ENCODE measurements at places on chromosomes 4 and X. TPM values are rescaled to one million over a fixed set of nuclear protein-coding genes. Genes with fewer than 3 reads are reported as not detected.
A peak's percentile ranks its signal among the peaks of the same experiment; 100 is the strongest.

Gene TEX13C
- 14.9 TPM for total RNA-seq

Gene UNC5C
- not detected for total RNA-seq

DNA sequence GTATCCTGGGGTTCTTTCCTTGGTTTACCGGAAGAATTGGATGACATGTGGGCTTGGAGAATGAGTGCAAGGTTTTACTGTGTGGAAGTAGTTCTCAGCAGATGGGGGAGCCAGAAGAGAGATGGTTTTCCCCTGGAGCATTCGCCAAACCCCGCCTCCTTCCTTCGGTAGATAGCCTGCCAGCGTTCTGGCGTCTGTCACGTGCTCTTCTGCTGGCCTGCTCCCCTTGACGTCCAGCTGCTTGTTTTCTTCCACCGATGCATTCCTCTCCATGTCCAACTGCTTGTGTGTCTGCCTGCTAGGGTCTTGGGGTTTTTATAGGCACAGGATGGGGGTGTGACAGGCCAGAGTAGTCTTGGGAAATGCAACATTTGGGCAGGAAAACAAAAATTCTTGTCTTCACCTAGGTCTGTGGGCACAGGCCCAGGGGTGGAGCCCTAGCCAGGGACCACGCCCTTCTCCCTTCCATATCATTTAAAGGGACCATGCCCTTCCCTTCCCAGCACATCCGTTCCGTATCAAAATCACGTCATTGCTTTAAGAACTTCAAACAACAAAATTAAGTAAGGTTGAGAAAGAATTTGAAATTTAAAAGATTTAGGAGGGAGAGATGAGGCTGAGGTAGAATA, 538.7 kb upstream of the SMIM31 start:
- DNase-seq, result peak; percentile 46

DNA sequence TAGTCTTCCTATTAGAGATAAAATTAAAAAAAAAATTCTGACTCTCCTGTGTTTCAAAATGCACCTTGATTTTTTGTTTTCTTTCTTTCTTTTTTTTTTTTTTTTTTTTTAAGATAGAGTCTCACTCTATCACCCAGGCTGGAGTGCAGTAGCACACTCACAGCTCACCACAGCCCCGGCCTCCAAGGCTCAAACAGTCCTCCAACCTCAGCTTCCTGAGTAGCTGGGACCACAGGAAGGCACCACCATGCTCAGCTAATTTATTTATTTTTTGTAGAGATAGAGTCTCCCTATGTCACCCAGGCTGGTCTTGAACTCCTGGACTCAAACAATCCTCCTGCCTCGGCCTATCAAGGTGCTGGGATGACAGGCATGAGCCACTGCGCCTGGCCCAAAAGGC, 41.1 kb upstream of the TMEM184C start:
- DNase-seq, result no peak

DNA sequence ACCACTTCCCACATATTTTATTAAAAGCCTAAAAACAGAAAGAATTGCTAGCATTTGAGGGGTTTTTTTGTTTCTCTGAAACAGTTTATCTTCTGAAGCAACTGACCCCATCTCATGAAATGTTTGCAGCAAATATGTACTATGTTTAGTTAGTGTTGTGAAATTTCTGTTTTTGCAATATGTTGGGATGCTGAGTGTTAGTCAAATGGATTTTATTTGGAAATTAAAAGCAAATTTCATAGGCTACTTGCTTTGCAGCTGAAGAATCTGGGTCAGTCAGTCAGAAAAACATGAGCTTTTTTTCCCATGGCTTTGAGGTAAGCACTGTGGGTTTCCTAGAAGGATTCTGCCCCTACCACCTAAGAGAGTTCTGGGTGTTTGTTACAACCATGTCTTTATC, 184.9 kb upstream of the DKK2 start:
- no peak for DNase-seq

DNA sequence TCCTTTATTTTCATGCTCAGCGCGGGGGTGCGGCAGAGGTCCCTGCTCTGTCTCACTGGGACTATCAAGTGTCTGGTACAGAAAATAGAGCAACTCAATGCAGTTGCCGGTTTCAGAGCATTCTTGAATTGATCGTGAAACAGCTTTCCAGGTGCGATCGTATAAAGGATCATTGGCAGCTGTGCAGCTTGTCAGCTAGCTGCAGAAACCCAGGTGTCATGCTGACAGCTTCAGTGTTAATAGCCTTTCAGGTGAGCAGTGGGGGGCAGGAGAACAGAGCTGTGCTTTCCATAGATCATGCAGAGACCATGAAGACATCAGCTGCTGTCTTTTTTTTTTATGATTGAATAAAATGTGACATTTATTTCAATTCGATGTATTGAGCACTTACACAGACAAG, 583.9 kb downstream of the NLGN4X start:
- no peak for DNase-seq

DNA sequence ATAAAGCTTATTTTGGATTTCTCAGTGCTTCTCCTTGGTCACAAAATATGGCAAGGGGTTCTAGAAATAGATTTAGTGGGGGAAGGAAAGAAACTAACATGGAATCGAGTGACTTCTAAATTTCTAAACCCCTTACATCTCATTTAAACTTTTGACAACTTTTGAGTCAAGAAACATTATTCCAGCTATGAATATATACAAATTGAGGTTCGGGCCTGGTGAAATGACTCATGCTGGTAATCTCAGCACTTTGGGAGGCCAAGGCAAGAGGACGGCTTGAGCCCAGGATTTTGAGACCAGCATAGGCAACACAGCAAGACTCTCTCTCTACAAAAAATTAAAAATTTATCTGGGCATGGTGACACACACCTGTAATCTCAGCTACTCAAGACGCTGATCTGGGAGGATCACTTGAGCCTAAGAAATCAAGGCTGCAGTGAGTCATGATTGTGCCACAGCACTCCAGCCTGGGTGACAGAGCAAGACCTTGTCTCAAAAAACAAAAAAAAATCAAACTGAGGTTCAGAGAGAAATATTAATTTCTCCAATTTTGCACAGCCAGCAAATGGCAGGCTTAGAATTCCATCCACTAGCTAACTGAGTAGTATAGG, 99.8 kb downstream of the ANXA3 start:
- no peak for DNase-seq

DNA sequence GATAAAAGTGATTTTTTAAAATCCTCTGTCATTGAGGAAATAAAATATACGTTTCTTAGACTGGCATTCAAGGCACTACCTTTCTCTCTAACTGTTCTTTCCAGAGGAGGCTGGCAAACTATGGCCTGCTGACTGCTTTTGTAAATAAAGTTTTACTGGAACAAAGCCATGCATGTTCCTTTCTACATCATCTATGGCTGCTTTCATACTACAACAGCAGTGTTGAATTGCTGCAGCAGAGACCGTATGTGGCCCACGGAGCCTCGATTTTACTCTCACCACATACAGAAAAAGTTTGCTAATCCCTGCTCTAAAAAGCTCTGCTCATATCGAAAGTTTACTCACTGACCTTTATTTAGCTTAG, 20.2 kb downstream of the SETD7 start:
- DNase-seq, result no peak

Gene ZAR1
- total RNA-seq, result 0.11 TPM

GRCh38 chr4:121030711-121031110, 41.6 kb downstream of the NDNF start:
- no peak for DNase-seq

DNA sequence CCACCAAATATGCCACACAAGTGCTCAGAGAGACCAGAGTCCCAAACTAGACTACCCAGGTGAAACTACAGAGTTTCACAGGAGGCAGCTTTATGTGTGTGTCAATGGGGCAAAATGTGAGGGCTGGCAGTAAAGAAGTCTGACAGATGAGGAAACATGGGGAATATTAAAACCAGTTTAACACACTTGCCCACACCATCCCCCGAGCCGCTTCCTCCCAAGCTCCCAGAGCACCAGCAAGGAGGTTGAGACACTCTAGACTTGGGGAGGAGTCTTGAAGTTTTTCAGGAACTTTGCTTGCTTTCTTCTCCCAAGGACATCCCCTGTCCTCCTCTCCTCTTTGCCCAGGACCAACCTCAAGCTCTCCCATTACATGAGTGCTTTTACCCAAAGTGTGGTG, 94.7 kb upstream of the SPRY1 start:
- no peak for DNase-seq

DNA sequence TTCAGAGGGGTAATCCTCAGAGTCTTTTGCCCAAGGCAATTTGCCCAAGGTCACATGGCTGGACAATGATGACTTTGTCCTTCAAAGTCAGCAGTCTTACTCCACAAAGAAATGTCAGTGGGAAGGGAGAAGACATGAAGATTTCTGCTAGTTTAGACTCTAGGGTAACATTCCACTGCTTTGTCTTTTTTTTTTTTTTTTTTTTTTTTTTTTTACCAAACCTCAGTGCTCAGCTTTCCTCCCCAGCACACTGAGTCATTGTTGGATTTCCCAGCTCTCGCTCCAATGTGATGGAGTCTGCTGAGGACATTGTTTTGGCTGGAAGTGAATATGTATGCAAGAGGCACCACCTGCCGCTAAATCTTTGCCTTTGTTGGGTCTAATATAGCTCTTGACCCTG, 7.2 kb upstream of the C1QTNF7 start:
- DNase-seq, result peak; percentile 75

Gene FAM9A
- total RNA-seq, result not detected

GRCh38 chr4:67885762-67886161, 2.0 kb upstream of the TMPRSS11D start:
- peak; percentile 46 for DNase-seq

Gene SMIM43
- 0.29 TPM for total RNA-seq

Gene FAT4
- 0.46 TPM for total RNA-seq

Gene GIMD1
- total RNA-seq, result not detected

DNA sequence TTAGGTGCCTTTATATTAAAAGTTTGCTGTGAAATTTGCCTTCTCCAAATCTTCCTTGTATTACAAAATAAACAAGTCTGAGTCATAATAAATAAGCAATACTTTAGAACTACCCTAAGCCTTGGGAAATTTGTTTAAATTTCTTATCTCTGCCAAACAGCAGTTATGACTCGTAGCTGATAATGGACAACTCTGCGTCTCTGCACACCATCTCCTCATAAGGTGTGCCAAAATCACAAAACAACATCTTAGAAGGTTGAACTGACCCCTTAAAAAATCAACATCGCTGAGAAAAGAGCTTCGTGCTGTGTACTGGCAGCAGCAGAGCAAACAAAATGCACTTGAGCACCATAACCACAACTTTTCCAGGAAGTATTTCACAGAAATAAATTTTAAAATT, 22.0 kb downstream of the OR13H1 start:
- no peak for DNase-seq

DNA sequence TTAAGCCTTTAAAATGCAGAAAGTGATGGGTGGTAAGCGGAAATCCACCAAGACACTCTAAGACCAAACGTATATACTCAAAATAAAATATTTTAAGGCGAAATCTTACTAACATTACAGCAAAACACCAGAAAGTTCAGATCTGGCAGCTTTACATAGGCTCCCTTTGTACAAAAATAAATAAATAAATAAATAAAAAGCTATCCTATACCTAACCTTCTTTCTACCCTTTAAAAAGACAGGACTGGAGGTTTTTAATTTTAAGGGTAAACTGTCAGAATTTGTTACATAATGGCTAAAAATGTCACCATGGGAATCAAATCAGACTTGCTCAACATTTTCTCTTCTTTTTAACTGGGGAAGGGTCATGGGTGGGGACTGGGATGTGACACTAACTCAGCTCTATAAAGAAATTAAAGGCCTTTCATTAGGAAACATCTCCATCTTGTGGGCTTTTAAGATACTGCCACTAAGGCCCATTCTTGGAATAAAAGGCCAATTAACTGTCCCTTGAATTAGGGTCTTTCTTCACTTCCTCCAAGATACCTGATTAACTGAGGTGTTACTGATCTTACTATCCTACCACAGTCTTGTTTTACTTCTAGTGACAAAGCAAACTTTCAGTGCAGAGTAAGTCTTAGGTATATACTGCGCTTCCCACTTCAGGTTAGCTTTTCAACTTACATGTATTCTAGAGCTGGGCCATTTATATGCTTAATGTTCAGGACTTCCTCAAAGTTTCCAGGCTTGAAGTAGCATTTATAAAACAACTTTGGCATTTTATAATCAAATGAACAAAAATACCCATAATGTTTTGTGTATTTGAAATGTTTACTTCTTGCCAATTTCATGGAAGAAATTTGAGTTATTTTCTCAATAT, 13.3 kb downstream of the HNRNPD start:
- no peak for DNase-seq

DNA sequence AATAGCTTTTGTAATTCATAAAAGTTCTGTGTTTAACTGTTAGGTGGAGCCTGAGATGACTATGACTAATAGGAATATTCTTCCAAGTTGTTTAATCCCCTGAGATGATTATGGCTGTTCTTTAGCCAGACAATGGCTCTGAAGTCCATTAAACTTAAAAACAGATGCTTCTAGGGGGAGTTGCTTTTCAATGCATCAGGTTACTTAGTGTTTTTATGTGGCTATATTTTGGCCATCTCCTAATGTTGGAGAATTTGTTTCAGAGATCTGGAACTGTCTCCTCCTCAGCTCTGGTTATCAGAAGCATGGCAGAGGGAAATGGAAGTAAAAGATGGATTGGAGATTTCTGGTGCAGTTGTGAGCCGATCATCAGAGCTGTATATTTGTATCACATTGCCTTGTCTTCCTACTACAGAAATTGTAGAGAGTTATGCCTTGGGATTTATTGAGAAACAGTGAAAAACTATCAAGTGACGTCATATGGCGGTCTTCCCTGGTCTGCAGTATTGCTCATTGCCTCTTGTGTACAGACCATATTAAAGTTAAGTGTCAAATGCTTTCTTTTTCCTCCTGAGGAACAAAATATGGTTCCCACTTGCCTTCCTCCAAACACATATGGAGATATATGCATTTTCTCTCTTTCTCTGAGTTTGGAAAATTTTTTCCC, 29.8 kb downstream of the SGMS2 start:
- DNase-seq, result no peak

DNA sequence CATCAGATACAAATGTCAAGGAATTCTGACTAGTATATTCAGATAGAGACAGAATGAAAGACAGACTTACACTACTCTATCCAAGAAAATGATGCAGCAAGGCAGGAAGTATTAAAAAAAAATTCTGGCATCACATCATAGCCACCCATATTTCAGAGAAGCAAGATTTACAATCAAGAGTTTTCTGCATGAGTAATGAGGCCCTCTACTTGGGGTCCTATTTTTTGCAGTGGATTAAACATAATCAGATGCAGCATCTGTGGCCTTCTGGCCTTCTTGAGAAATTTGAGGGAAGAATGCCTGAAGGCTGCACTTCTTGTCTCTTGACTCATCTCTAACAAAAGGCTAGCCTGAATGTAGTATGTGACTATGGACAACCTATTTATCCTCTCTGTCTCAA, 48.2 kb upstream of the SLIT2 start:
- DNase-seq, result no peak

- no peak for DNase-seq
Measured at GRCh38 chrX:115911967-115912366, 258.6 kb upstream of the AGTR2 start.

GRCh38 chr4:77805840-77806239, 13.3 kb downstream of the CNOT6L start:
- no peak for DNase-seq

All from Daoy (cell line).